ENCODE measurements at places on chromosomes 1 and 21.

GRCh38 chr1:24284156-24284471 lies 35.0 kb upstream of the GRHL3 start:
- DNase-seq = no peak

GRCh38 chr1:2230781-2231531 lies 2.8 kb downstream of the SKI start:
- DNase-seq = no peak

DNA sequence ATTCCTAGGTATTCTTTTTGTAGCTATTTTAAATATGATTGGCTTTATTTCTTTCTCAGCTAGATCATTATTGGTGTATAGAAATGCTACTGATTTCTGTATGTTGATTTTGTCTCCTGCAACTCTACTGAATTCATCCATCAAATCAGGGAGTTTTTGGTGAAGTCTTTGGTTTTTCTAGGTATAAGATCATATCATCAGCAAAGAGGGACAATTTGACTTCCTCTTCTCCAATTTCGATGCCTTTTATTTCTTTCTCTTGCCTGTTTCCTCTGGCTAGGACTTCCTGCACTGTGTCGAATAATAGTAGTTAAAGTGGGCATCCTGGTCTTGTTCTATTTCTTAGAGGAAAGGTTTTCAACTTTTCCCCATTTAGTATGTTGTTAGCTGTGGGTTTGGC lies 27.5 kb upstream of the PRKACB start:
- no peak for DNase-seq

DNA sequence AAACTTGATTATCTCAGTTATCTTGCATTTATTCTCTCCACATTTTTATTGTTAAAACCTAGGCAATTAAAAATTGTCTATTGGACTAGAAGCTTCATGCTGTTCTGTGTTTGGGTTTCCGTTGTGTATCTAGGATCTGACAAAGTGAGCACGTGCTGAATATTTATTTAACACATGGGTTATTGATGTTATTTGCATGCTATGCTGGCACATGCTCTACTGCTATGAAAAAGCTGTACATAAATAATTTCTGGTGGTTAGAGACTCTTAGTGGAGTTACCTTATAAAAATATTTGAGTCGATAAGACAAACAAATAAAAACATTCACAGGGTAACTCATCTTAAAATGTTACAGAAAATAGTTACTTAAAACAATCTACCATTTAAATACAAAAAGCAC lies 1769.7 kb downstream of the MRPL39 start:
- DNase-seq = no peak

Data from NCI-H2029 (cell line).